ENCODE measurements at places on chromosomes 4 and X.

DNA sequence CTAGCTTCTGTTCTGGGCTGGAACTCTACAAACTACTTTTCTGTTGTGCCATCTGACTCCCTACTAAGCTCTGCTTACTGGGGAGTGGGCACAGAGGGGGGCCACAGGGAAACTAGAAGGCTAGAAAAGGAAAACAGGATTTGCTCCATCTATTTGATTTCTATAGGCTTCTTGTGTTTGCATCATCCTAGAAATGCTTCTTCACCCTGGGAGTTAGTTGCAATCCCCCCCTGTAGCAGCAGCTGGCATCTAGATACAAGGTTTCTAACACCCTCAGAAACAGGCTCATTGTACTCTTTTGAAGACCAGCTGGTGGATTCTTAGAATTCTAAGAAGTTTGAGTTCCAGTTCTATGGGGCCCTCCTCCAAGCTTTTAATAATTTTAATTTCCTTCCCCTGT lies 213.4 kb downstream of the TMA16 start:
- DNase-seq = no peak
- no peaks in the 10 kb centered on the region for H3K36me3 ChIP-seq
- H3K4me3 ChIP-seq = no peak overlapping the region
- no peak overlapping the region for H3K27ac ChIP-seq

DNA sequence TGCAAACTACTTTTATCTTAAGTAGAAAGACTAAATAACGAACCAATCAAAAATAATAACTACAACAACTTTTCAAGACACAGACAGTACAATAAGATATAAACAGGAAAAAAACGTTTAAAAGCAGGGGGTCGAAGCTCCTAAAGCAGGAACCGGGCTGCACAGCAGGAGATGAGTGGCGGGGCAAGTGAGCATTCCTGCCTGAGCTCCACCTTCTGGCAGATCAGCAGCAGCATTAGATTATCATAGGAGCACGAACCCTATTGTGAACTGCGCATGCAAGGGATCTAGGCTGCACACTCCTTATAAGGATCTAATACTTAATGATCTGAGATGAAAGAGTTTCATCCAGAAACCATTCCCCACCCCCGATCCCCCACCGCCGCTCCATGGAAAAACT lies 146.2 kb downstream of the TEX11 start:
- no peak overlapping the region for H3K27ac ChIP-seq
- peaks cover 7% of the 10 kb centered on the region for H3K36me3 ChIP-seq
- no peak for DNase-seq
- no peaks in the 10 kb centered on the region for H3K27me3 ChIP-seq
- no peak overlapping the region for H3K4me3 ChIP-seq

- peak overlapping the region; percentile 96 for H3K4me3 ChIP-seq
- H3K36me3 ChIP-seq = peaks cover 44% of the 10 kb centered on the region
- H3K27ac ChIP-seq = peak overlapping the region; percentile 96
- peaks cover 33% of the 10 kb centered on the region for H3K4me1 ChIP-seq
- H3K27me3 ChIP-seq = no peaks in the 10 kb centered on the region
- no peak for DNase-seq
Measured at GRCh38 chrX:49000636-49001035, 1.4 kb downstream of the GRIPAP1 start.

DNA sequence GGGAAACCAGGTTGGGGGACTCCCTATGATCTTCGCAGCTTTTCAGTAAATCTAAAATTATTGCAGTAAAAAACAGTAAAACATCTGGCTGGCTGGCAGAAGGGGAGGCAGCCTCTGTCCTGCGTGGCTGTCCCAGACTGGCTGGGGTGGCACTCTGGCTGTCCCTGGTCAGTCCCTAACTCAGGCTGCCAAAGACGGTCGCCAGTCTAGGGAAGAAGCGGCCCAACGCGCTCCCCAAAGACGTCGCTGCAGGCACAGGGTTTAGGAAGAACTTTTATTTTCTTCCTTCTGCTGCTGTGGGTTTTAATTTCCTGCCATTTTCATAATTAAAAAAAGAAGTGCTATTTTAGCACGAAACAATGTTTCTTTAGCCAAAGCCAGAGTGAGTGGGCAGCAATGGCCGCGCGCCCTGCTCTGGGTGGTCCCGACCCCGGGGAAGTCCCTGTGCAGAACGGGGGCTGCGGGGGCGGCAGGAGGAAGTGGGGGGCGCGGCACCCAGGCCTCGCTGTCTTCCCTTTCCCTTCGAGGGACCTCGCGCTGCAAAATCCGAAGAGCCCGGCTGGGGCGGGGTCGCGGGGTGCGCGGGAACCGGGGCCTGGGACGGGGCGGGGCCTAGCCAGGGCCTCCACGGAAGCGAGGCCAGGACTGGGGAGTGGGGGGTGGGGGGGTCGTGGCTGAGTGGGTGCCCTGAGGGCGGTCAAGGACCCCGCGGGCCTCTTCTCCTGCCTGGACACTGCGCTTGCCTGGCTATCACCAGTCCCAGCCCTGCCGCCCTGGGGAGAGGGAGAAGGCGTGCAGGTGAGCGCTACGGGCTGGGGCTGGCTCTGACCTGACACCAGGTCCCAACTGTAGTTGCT lies 6.3 kb upstream of the LETM1 start:
- no peaks in the 10 kb centered on the region for H3K27me3 ChIP-seq
- peak overlapping the region; percentile 28 for H3K27ac ChIP-seq
- H3K4me3 ChIP-seq = peak overlapping the region; percentile 64
- no peak for DNase-seq
- H3K4me1 ChIP-seq = peaks cover 22% of the 10 kb centered on the region

GRCh38 chr4:187992971-187993370 lies 2.6 kb upstream of the ZFP42 start:
- H3K4me1 ChIP-seq = no peaks in the 10 kb centered on the region
- no peak overlapping the region for H3K27ac ChIP-seq
- DNase-seq = no peak
- no peaks in the 10 kb centered on the region for H3K36me3 ChIP-seq
- no peaks in the 10 kb centered on the region for H3K27me3 ChIP-seq

DNA sequence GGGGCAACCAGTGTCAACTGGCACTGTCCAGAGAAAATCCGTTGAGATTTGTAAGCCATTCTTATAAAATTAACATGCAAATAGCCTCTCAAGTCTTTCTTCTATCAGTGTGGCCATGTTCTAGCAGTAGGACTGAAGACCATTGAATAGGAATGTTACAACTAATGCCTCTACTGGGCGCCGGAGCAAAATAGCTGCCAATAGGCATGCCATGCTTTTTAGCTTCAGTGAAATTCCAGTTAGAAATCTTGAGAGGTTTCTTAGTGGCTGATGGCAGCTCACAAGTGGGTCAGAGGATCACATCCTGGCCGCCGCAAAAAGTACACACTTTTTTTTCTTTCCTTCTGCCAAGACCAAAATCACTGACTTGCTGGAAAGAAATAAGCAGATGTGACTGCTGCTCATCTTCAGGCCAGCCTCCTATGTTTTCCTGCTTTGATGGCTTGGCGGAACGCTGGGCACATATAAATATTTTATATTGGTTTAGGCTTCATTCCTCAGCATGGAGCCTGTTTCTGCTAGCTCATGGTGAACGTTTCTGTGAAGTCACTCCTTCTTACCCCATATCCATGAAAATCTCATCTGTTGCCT lies 293.1 kb downstream of the TENM3 start:
- no peaks in the 10 kb centered on the region for H3K27me3 ChIP-seq
- H3K36me3 ChIP-seq = no peaks in the 10 kb centered on the region
- no peak overlapping the region for H3K27ac ChIP-seq

GRCh38 chrX:53305996-53306937 lies 24.9 kb upstream of the IQSEC2 start:
- no peak for DNase-seq
- no peaks in the 10 kb centered on the region for H3K4me1 ChIP-seq
- no peaks in the 10 kb centered on the region for H3K36me3 ChIP-seq
- H3K4me3 ChIP-seq = no peak overlapping the region
- no peak overlapping the region for H3K27ac ChIP-seq
- H3K27me3 ChIP-seq = no peaks in the 10 kb centered on the region

- no peaks in the 10 kb centered on the region for H3K27me3 ChIP-seq
- DNase-seq = no peak
- no peak overlapping the region for H3K4me3 ChIP-seq
- no peaks in the 10 kb centered on the region for H3K36me3 ChIP-seq
Measured at GRCh38 chr4:111722213-111722720, 423.0 kb upstream of the FAM241A start.

DNA sequence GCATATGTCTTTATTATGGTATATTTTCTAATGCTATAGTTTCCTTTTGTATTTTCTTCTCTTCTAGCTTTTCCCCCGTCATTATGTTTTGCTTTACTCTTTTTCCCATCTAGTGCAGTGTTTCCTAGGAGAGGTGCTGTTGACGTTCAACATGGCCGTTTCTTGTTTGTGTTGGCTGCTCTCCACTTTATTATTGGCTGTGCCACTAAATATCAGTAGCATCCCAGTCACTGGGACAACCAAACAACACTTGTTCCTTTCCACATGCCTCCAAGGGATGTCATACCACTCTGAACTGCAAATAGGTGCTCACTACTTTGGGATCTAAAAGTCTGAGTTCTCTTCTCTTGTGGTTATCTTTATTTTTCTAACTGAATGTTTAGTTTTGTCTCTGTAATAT lies 26.5 kb downstream of the GBA3 start:
- no peaks in the 10 kb centered on the region for H3K36me3 ChIP-seq
- DNase-seq = no peak
- H3K4me3 ChIP-seq = no peak overlapping the region
- H3K4me1 ChIP-seq = no peaks in the 10 kb centered on the region
- no peak overlapping the region for H3K27ac ChIP-seq
- H3K27me3 ChIP-seq = peaks cover 6% of the 10 kb centered on the region

GRCh38 chr4:37678624-37679023 lies 7.6 kb downstream of the RELL1 start:
- H3K4me1 ChIP-seq = peaks cover 58% of the 10 kb centered on the region
- peaks cover 59% of the 10 kb centered on the region for H3K36me3 ChIP-seq
- DNase-seq = no peak
- H3K4me3 ChIP-seq = no peak overlapping the region
- H3K27me3 ChIP-seq = no peaks in the 10 kb centered on the region
- no peak overlapping the region for H3K27ac ChIP-seq

DNA sequence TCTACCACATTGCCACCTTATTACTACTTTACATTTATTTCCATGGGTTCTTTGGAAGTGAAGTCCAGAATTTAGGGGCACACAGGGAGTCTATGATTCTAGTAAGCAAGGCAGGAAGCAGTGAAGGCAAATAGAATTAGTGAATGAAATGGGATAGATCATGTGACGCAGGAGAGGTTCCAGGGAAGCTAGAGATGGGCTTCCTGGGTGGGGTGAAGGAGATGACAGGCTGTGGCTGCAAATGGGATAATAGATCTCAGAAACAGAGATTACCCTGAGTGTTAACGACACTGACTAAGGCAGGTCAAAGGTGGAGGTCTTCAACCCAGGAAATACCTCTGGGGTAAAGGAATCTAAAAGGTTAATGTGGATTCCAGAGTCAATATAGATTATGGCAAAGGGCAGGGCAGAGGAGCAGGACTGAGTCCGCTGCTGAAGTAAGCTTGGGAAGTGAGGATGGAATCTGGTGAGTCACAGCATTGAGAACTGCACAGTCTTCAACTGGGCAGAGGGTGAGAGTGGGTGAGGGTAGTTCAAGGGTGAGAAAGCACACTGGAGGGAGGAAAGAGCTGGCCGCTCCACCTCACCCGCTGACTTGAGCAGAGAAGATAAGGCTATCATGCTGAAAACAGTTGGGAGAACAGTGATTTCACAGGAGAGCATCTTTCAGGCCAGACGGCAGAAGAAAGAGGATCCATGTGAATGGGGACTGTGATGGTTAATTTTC lies 70.8 kb downstream of the ANXA3 start:
- no peak for DNase-seq
- H3K36me3 ChIP-seq = no peaks in the 10 kb centered on the region
- H3K4me3 ChIP-seq = no peak overlapping the region
- H3K4me1 ChIP-seq = peaks cover 10% of the 10 kb centered on the region
- H3K27ac ChIP-seq = no peak overlapping the region

DNA sequence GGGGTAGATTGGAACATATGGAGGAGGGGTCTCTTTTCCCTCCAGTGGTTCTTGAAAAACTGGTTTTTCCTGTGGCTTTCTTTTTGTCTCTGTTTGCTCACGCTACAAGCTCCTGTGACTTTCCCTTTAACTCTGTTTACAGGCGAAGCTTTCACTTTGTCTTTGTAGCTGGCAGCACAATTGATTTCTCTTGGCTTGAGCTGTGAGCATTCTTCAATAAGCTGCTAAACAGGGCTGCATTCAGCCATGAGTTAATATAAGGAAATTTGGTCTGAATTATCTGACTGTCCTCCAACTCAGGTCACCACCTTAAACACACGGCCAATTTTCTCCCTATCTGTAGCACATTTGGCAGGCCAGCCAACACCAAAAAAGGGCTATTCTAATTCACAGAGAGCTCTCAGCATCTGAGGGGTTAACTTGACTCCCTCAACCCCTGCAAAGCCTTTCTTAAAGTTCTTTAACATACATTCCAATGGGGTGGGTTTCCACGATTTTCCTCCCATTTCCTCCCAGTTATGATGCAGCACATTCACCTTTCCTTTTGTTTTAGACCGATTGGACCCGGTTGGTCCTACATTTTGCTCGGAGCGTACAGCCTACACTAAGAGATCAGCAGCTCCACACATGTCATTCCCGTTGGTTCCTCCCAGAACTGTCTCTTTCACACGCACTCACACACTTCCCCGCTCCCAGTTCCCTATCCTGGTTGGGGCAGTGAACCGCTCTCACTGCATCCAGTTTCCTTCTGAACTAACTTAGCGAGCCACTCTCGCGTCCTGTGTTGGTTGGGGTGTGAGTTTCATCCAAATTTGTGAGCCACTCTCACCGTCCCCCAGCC lies 45.4 kb downstream of the UGT2A3 start:
- DNase-seq = no peak
- H3K4me3 ChIP-seq = no peak overlapping the region
- H3K4me1 ChIP-seq = no peaks in the 10 kb centered on the region
- H3K36me3 ChIP-seq = no peaks in the 10 kb centered on the region

GRCh38 chr4:87865288-87865687 lies 32.5 kb downstream of the MEPE start:
- peaks cover 22% of the 10 kb centered on the region for H3K27me3 ChIP-seq
- no peaks in the 10 kb centered on the region for H3K36me3 ChIP-seq
- H3K4me3 ChIP-seq = no peak overlapping the region

DNA sequence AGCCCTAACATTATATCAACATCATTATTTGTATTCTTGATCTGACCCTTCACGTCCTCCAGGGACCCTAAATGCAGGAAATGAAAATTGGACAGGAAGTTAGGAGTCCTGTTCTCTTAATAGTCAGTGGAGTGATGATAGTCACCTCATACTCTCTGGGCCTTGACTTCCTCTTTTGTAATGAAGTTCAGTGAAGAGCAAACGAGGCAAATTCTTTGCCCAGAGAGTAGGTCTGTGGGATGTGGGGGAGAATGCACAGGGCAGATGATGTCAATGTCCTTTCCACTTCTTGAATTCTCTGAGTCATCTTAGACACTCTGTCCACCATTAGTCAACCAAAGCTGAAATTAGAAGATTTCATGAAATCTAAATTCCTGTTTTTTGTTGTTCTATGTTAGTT lies 17.1 kb upstream of the GPRIN3 start:
- no peak for DNase-seq
- no peak overlapping the region for H3K4me3 ChIP-seq
- peaks cover 20% of the 10 kb centered on the region for H3K4me1 ChIP-seq
- H3K36me3 ChIP-seq = peaks cover 7% of the 10 kb centered on the region
- peak overlapping the region; percentile 56 for H3K27ac ChIP-seq
